HFF-Myc (cell line): ENCODE measurements at places on chromosomes 5 and 9.
A peak's percentile ranks its signal among the peaks of the same experiment; 100 is the strongest.

DNA sequence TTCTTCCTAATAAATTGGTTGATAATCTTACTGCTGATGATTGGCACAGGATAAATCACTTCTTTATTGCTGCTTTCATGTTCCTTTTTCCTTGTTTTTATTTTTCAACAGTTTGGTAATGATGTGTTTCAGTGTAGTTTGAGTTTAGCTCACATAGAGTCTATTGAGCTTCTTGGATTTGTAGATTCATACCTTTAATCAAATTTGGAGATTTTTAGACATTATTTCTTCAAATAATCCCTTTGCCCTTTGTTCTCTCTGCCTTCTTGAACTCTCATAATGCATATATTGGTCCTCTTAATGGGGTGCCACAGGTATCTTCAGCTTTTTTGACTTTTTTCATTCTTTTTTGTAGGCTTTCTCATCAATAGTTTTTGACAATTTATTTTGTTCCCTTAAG is 275.3 kb downstream of the TLE4 start:
- DNase-seq = no peak

GRCh38 chr5:14331386-14331781 is 188.2 kb downstream of the TRIO start:
- DNase-seq = no peak

DNA sequence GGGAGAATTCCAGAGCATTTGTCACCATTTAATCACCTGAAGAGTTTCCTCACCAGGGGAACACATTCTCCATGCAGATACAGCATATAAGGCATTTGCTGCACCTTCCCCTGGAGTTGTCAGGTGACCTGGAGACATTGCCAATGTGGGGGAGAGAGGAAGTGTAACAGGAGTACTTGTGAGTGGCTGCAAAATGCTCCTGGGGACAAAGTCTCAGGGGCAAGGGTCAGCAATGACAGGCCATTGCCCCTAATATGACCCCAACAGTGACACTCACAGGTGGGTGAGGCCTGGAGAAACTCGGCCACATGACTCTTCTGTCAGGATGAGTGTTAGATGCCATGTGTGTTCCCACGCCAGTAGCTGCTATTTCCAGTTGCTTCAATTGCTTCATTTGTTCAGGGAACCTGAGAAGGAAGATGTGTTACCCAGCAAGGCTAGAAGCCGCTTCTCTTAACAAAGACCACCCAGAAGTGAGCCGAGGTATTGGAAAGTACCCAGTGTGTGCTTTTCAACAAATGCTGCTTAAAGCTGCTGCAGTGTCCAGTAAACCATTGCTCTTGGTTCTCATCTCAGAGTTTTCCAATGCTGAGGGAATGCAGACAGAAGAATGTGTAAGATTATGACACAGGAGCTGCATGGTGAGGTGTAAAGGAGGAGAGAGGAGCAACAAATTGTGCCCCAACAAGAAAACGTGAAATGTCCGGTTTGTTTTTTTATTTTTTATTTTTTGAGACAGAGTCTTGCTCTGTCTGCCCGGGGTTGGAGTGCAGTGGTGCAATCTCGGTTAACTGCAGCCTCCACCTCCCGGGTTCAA is 128.2 kb upstream of the SLC44A1 start:
- DNase-seq = no peak

GRCh38 chr9:134363450-134363849 is 37.2 kb downstream of the RXRA start:
- DNase-seq = no peak

DNA sequence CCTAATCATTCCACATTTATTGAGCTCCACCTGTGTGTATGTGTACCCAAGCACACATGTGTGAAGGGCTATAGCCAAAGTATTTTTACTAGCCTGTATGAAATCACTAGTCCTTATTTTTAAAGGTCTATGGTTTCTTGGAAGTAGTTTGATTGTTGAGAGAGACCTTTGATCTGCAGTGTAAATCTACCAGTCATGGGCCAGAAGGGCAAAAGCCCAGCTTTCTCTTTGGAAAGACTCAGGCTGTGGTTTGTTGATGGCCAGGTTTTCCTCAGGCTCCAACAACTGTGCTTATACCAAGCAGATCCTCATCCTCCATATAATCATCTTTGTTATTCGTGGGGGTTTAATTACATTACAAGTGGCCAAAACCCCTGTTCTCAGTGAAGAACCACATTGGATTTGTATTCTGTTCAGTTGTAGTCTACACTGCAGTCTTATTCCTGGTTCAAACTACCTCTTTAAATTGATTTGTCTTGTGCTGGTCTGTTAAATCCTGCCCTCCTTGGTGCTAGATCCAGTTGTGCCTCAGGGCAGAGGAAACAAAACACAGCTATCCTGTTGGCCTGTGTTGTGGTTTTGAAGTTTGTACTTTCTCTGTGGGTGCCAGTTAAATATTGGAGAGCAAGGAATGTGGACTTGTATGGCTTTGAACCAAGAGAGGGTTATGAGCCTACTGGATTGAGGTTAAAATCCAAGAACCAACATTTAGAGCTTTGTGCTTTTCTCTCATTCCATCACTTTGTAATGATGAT is 13.3 kb downstream of the CDC26 start:
- no peak for DNase-seq

DNA sequence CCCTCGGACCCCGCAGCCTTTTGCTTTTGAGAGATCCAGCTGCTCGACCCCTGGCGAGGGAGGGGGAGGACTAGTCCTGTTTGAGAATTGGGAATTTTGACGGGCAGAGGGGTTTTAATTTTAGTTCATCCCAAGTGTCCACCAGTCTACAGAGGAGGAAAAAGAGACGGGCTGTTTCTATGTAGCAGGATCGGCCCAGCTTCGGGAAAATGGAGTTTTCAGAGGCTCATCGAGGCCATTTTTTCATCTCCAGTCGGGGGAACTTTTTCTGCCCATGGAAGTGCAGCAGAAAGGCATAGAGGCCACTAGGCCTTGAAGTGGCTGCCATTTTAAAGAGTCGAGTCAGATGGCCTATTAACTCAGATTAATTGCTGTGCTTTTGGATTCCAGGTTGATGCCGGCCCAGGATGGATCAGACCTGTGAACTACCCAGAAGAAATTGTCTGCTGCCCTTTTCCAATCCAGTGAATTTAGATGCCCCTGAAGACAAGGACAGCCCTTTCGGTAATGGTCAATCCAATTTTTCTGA is 1.2 kb downstream of the NSD1 start:
- DNase-seq = no peak

GRCh38 chr5:95923918-95924544 is 37.6 kb downstream of the ELL2 start:
- no peak for DNase-seq

- DNase-seq = no peak
Observed at GRCh38 chr5:42507451-42508097, 84.3 kb downstream of the GHR start.

GRCh38 chr5:10724781-10725507 is 36.1 kb downstream of the DAP start:
- DNase-seq = peak; percentile 53

- no peak for DNase-seq
Observed at GRCh38 chr9:73715591-73715990, 563.9 kb downstream of the ANXA1 start.

DNA sequence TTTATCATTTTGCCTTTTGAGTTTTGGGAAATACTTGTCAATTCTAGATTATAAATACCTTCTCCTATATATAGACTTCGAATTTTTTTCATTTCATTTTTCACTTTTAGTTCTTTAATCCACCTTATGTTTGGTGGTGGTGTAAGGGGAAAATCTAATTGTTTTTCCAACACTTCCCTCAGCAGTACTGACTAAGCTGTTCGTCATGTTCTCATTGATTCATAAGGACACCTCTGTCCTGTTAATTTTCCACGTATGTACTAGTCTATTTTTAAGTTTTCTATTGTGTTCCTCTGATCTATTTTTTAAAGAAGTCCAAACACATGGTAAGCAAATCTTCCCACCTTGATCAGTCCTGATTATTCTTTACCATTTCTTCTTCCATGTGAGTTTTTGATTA is 254.2 kb downstream of the SYK start:
- no peak for DNase-seq

DNA sequence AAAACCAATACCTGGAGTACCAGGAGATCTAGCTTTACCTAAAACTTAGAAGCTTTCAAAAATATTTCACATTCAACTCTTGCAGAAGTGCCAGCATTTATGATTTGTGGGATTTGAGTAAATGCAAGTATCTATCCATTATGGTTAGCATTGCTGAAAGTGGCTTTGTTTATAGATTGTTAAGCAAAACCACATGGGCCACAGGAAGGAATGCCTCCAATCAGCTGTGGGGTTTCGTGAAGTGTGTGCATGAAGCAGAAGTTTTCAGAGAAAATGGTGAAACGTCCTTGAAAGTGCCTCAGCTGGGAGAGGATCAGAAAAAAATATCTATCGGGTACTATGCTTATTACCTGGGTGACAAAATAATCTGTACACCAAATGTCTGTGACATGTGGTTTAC is 4.2 kb downstream of the LECT2 start:
- DNase-seq = peak; percentile 48

GRCh38 chr9:87871425-87872078 is 11.1 kb upstream of the SPATA31E1 start:
- no peak for DNase-seq

DNA sequence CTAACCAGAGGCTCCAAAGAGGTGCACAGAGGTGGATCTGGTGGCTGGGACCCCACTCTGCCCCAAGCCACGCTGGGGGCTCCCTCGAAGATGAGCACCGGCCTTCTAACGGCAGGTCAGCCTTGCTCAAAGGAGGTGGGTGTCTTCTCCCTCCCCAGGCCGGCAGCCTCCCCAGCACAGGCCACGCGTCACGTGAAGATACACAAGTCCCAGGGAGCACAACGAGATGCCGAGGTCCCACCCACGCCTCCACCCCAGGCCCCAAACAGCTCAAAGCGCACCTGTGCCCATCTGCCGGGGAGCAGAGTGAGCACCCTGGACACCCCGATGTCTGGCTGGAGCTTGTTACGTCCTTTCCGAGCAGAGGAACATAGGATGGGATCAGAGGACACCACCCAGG is 12.1 kb downstream of the PNPLA7 start:
- no peak for DNase-seq

DNA sequence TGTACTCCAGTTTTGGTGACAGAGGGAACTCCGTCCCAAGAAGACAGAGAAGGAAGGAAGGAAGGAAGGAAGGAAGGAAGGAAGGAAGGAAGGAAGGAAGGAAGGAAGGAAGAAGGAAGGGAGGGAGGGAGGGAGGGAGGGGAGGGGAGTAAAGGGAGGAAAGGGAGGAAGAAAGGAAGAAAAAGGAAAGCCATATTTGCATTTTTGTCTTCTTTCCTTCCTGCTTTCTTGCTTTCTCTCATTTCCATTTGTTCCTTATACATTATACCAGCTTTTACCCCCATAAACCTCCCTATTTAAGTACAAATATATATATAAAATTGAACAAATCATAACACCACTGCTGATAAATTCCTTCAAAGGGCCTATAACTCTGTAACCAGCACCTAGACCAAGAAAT is 151.8 kb downstream of the SMC2 start:
- no peak for DNase-seq

DNA sequence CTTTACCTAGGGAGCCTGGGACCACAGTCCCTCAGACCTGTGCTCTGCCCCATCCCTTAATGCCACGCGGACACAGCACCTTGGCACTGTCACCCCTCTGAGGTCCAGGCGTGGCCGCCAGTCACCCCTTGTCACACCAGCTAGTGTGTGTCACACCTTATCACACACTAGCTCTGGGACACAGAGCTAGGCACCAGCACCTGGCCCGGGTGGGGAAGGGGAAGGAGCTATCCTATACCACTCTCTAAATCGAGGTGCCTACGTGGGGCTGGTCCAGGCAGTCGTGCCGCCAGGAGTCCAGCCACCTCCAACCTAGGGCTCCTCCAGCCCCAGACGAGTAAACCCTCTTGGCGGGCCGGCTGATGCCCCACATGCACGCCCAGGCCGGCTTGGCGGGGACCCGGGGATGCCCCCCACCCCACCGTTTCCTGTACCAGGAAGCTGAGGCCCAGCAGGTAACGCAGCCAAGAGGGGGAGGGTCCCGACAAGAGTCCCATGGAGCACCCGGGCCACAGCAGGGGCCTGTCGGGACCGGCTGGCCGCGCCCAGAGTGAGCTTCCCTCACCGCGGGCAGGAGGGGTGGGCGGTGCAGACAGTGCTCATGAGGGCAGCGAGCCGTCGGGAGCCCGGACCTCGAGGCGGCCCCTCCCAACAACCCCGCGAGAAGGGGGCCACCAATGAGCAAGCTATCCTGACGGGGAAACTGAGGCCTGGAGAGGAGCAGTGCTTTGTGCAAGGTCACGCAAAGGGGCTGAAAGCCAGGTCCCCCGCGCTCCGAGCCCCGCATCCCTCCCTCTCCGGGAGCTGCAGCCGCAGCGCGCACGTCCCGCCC is 550 bp downstream of the CORO2A start:
- no peak for DNase-seq

DNA sequence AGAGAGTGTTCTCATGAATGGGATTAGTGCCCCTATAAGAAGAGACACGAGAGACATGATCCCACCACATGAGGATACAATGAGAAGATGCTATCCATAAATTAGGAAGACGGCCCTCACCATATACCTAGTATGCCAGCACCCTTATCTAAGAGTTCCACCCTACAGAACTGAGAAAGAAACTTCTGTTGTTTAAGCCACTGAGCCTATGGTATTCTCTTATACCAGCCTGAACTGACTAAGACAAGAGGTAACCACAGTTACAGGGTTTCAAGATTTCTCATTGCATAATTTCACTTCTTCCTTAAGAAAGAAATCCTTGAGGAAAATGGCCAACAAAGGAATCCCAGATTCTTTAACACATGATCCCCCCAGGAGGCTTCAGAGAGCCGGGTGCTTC is 412.4 kb downstream of the NTRK2 start:
- no peak for DNase-seq

DNA sequence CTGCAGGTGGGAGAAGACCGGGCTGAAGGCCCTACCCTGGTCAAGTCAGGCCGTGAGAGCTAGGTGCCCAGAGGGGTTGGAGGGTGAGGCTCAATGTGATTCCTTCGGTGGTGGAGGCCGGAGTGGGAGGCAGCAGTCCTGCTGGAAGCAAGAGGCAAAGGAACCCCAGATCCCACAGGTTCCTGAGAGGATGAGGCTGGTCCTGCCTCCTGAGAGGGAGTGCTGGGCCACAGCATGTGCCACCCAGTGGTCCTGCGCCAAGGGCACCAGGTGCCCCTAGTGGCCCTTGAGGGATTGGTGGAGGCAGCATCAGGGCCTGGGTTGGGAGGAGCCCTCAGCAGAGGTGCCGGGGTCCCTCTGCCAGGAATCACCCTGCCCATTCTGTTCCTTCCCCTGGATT is 59.1 kb downstream of the BARX1 start:
- no peak for DNase-seq

GRCh38 chr5:11822598-11822997 is 81.6 kb downstream of the CTNND2 start:
- no peak for DNase-seq

GRCh38 chr5:159362220-159362619 is 31.9 kb upstream of the IL12B start:
- DNase-seq = no peak

- no peak for DNase-seq
Observed at GRCh38 chr5:9067154-9067553, 478.7 kb downstream of the SEMA5A start.

GRCh38 chr5:96177303-96177869 is 215.7 kb upstream of the ELL2 start:
- peak; percentile 50 for DNase-seq

GRCh38 chr5:159097784-159098602 is 1.7 kb downstream of the EBF1 start:
- no peak for DNase-seq
